ENCODE measurements at places on chromosomes 1 and 21.

DNA sequence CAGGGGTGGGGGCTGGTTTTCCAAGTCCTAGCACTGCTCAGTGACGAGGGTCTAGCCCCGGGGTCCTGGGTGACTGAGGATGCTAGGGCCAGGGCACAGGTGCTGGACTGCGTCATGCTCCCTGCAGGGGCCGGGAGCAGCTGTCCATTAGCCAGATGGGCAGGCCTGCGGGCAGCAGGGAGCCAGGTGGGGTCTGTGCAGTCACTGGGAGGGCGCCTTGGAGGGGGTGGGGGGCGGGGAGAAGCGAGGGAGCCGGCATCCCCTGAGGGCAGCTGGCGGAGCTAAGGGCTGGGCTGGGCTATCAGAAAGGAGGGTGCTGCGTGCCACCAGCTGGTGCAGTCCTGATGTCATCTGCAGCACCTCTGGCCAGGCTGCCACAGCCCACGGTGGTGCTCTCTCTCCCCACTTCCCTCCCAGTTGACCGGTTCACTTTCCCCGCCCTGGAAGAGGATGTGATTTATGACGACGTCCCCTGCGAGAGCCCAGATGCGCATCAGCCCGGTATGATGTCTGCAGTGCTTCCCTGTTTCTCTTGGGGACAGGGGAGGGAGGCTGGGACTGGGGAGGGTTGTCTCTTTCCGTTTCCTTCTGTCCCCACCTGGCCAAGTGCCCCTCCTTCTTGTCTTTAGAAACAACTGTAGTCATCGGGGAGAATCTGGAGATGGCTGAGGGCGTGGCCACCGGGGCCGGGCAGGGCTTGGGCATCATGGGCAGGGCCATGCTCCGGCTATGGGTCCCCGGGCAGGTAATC is 63.8 kb downstream of the ARHGEF10L start:
- no peak for DNase-seq

DNA sequence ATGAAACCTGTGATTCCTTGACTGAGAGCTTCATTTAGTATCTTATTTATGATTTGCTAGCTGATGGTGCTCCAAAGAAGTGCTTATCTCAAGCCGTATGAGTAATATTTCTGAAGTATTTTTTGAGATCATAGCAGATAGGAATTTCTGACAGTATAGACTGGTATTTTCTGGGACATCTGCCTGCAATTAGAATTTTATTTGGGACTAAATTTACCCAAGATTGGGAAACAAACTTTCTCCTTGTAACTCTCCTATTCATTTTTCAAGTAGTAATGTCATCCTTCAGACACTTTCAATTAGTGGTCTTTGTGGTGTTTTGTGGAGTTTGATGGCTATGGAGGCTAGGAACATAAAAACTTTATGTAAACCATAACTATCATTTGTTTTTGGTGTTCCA is 597.2 kb upstream of the ZP4 start:
- DNase-seq = no peak

DNA sequence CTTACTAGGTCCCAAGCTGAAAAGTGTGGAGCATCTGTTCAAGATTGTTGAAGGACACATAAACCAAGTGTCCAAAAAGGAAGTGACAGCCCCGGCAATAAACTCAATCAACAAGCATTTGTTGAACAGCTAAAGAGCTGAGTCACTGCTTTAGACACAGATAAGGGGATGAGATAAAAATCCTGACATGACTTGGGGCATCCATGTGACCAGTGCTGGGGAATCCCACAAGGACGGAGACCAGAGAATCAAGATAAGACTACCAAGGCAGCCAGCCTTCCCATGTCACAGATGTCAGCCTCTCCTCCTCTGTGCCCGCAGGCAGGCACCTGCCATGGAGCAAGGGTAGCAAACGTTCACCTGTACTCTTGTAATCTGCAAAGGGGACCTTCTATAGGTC is 118.6 kb upstream of the KAZN start:
- DNase-seq = no peak

GRCh38 chr21:29763674-29764073 is 176.1 kb downstream of the GRIK1 start:
- DNase-seq = no peak

GRCh38 chr1:116335850-116336624 is 37.0 kb upstream of the ATP1A1 start:
- DNase-seq = no peak

- DNase-seq = no peak
Measured at GRCh38 chr1:245370905-245371581, 216.3 kb downstream of the KIF26B start.

GRCh38 chr1:21117597-21118001 is 59.1 kb downstream of the EIF4G3 start:
- DNase-seq = no peak

GRCh38 chr1:48560577-48560976 is 88.6 kb upstream of the SPATA6 start:
- DNase-seq = no peak

- no peak for DNase-seq
Measured at GRCh38 chr1:245095903-245096302, 58.9 kb upstream of the KIF26B start.

DNA sequence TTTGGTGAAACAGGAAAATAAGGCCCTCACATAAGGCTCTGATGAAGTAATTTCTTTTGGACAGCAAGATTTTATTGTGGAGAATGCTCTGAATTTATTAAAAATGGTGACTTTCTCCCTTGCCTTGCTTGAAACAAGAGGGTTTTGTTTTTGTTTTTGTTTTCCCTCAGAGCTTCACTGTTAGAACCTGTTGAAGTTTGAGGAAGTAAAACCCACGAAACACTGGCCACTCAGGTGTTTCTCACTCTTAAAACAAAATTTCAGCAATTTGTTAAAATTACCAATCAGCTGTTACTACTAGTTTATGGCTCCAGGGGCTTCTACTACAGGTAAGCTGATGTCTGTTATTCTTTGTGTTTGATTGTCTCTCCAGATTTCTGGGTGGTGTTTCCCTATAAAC is 112.6 kb upstream of the B3GALT2 start:
- DNase-seq = no peak

GRCh38 chr21:25456672-25457071 is 150.6 kb downstream of the MRPL39 start:
- DNase-seq = no peak

DNA sequence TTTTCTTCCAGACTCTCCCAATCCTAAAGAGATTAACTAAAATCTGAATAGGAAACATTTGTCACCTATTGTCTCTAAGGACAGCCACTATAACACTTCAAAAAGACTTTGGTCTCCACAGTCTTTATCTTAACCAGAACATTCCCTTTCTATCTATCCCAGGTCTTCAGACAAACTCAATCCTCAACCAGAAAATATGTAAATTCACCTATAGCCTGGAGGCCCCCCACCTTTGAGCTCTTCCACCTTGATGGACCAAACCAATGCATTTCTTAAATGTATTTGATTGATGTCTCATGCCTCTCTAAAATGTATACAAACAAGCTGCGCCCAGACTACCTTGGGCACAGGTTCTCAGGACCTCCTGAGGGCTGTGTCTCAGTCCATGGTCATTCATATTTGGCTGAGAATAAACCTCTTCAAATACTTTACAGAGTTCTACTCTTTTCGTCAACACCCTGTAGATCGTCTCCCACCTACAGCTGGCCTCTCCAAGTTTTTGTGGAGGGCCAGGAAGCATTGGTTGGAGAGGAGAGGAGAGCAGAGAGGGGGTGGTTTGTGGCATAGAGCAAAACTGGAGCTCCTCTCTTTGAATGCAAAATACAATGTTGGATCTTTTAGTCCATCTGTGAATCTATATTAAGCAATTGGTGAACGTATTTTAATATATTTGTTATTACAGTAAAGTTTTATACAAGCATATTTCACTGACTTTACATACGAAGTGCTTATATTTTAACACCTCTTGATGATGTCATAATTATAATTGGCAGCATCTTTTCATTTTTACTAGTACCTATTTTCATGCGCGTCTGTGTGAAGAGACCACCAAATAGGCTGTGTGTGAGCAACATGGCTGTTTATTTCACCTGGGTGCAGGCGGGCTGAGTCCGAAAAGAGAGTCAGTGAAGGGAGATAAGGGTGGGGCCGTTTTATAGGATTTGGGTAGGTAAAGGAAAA is 230.7 kb upstream of the DUSP10 start:
- no peak for DNase-seq

DNA sequence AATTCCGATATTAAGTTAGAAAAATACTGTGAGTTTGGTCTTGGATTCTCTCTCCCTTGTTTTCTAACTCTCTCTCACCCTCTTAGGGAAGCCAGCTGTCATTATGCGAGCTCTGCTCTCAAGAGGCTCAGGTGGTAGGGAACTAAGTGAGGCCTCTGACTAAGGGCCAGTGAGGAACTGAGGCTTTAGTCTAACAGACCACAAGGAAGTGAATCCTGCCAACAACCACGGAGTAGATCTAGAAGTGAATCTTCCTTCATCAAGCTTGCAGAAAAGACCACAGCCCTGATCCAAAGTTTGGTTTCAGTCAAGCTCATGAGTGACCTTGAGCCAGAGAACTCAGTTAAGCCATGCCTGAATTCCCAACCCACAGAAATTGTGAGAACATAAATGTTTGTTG is 180.1 kb upstream of the PRMT6 start:
- no peak for DNase-seq

DNA sequence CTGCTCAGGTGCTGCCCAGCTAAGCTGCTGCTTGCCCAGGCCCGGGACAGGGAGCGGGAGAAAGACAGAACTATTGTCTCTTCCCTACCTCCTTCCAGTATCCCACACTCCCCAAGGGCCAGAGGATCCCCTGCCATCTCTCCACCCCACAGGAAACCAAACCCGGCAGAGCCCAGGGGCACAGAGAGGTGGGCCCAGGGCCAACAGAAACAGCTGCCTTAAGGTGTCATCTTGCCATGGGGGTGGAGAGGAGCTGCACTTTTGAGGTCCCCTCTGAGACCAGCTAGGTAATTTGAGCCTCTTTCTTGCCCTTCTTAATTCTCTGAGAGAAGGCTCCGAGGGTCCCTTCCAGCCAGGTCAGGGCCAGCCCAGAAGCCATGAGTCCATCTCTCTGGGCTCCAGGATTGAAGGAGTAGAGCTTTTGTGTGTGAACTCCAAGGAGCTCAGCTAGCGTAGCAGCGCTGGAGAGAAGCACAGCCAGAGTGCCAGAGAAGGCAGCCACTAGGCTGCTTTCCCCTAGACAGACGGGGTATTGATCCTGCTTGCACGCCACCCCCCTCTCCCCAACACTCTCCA is 9.7 kb upstream of the GPR61 start:
- no peak for DNase-seq

GRCh38 chr1:208189183-208189582 is 55.0 kb downstream of the PLXNA2 start:
- DNase-seq = no peak

GRCh38 chr1:72097851-72098570 is 184.3 kb downstream of the NEGR1 start:
- DNase-seq = no peak

- no peak for DNase-seq
Measured at GRCh38 chr21:44199448-44199847, 41.3 kb downstream of the ICOSLG start.

GRCh38 chr1:87894062-87894461 is 565.4 kb downstream of the LMO4 start:
- no peak for DNase-seq

DNA sequence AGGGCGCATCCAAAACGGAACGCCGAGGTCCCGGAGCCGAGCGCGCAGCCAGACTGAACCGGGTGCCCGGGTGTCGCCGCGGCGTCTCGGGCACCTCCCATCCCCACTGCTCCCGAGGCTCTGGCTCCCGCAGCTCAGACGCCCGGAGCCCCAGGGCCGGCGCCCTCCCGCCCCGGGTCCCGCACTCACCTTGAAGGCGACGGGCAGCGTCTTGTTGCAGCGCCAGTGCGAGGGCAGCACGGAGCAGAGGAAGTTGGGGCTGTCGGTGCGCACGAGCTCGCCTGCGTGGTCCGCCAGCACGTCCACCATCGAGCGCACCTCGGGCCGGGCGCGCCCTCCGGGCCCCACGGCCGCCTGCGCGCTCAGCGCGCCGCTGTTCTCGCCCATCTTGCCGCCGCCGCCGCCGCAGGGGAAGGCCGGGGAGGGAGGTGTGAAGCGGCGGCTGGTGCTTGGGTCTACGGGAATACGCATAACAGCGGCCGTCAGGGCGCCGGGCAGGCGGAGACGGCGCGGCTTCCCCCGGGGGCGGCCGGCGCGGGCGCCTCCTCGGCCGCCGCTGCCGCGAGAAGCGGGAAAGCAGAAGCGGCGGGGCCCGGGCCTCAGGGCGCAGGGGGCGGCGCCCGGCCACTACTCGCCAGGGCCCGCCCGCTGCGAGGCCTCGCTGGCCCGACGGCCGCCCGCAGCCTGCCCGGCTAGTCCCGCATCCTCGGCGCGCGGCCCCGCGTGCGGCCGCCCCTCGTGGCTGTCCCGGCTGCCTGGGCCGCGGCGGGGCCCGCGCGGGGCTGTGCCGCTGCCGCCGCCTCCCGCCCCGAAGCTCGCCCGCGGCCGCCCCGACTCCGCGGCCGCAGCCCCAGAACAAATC is 447 bp downstream of the RUNX3 start:
- no peak for DNase-seq

- no peak for DNase-seq
Measured at GRCh38 chr1:91501971-91502671, 1.5 kb downstream of the CDC7 start.

DNA sequence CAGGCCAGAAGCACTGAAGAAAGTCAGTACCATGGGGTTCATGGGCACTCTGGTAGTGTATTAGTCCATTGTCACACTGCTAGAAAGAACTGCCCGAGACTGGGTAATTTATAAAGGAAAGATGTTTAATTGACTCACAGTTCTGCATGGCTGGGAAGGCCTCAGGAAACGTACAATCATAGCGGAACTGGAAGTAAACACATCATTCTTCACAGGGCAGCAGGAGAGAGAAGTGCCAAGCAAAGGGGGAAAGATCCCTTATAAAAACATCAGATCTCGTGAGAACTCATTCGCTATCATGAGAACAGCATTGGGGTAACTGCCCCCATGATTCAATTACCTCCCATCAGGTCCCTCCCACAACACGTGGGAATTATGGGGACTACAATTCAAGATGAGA is 20.2 kb upstream of the ROR1 start:
- DNase-seq = no peak

- no peak for DNase-seq
Measured at GRCh38 chr21:33281096-33281652, 15.0 kb downstream of the IL10RB start.

- no peak for DNase-seq
Measured at GRCh38 chr1:31127266-31127665, 61.7 kb upstream of the PUM1 start.

GRCh38 chr21:46149205-46149901 is 6.0 kb downstream of the FTCD start:
- DNase-seq = no peak

DNA sequence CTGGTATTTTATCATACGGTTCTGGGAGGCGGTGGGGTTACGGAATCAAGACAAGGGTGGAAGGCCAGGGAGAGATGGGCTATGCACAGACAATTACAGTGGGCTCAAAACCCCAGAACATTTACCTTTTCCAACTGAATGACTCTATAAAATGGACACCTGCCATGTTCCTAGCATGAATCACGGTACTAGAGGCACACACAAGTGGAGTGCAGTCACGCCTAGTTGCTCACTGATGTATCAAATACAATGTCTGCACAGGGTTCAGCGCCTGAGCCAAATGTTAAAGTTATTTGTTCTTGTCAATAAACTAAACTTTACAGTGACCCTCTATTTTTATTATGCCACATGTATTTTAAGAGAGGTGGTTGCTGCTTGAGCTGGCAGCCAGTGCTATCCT is 121.4 kb downstream of the ATG4C start:
- no peak for DNase-seq

GRCh38 chr1:32321712-32322291 is 14.2 kb downstream of the MARCKSL1 start:
- no peak for DNase-seq

GRCh38 chr1:37477946-37478345 is 3.6 kb downstream of the ZC3H12A start:
- no peak for DNase-seq

Data from cortex of kidney (tissue), 1 donor.